ENCODE measurements at places on chromosomes 2 and 18.

GRCh38 chr2:173580956-173581355 is 226.3 kb downstream of the CDCA7 start:
- peak; percentile 41 for DNase-seq

DNA sequence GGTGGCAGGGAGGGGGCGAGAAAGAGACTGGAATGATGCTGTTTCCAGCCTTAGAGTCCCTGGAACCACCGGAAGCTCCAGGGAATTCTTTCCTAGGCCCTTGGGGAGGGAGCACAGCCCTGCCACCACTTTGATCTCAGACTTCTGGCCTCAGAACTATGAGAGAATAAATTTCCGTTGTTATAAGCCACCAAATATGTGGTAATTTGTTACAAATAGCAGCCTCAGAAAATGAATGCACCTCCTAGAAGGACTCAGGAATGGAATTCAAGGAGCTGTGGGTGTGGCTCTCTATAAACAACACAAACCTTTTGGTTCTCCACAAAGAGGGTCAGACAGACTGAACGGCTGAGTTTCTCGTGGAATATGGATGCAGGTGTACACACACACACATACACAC is 144.5 kb downstream of the ACKR3 start:
- no peak for DNase-seq

GRCh38 chr18:12068950-12069320 is 24.7 kb upstream of the ANKRD62 start:
- DNase-seq = peak; percentile 26

GRCh38 chr2:203704430-203704829 is 2.0 kb upstream of the CD28 start:
- no peak for DNase-seq

DNA sequence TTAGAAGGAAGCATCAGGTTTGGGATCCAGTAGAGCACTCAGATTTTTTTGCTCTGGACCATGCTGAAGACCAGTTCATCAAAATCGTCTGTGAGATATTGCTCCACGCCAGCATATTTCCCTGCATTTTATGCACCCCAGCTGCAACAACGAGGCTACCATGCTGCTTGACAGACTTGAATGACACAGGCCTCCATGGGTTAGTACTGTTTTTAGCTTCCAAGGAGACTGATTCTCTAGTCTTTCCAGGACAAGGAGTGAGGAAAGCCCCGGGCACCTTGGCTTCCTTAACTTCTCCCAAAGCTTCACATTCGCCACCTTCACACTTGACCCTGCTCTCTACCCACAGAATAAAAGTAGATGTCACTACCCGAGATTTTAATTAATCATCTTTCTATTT is 17.5 kb downstream of the BOD1L2 start:
- no peak for DNase-seq

GRCh38 chr2:33130054-33130447 is 183.3 kb downstream of the LTBP1 start:
- no peak for DNase-seq

Measured in cardiac fibroblast (primary cell).